Muscle of back (tissue), 13 donors: ENCODE measurements at places on chromosomes 3 and 15. TPM values are rescaled to one million over a fixed set of nuclear protein-coding genes. Genes with fewer than 3 reads are reported as not detected.

The CYP8B1 gene
- polyA plus RNA-seq = 0.04 TPM

The IGSF11 gene
- polyA plus RNA-seq = 4.0 TPM

The GOLGA6D gene
- 0.36 TPM for polyA plus RNA-seq

The DUOX1 gene
- polyA plus RNA-seq = 1.5 TPM

The PPIB gene
- 256 TPM for polyA plus RNA-seq

The ADAMTS9 gene
- polyA plus RNA-seq = 113 TPM

The SLITRK3 gene
- not detected for polyA plus RNA-seq

GRCh38 chr3:174812172-174812862, 46.8 kb upstream of the NAALADL2 start:
- no peak for DNase-seq

- peak; percentile 78 for DNase-seq
These were observed 183.8 kb upstream of the IL12A start for GRCh38 chr3:159804726-159805410.

GRCh38 chr3:104018541-104018940, 1348.2 kb upstream of the ALCAM start:
- no peak for DNase-seq

- DNase-seq = peak; percentile 52
These were observed 54.4 kb downstream of the LRRK1 start for GRCh38 chr15:100973351-100974111.

- DNase-seq = no peak
These were observed 277.9 kb downstream of the RPLP1 start for GRCh38 chr15:69730281-69731080.

DNA sequence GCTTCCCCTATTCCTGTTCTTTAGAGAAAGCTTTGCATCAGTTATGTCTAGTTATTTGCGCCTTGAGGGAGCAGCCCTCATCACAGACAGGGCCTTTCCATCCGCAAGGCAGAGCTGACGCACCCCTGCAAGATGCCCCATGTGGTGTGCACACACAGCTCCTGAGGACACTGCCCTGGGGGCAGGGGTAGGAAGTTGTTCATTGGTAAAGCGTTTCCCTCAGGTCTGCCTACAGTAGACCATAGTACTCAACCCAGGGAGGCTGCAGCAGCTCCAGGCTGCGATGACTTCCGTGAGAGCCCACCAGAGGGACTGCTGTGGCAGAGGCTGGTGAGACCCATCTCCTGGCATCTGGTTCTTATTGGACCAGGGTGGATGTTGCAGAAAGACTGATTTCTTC, 55.1 kb upstream of the PLXNA1 start:
- DNase-seq = no peak

- no peak for DNase-seq
These were observed 69.0 kb downstream of the RBM6 start for GRCh38 chr3:50008931-50009330.

DNA sequence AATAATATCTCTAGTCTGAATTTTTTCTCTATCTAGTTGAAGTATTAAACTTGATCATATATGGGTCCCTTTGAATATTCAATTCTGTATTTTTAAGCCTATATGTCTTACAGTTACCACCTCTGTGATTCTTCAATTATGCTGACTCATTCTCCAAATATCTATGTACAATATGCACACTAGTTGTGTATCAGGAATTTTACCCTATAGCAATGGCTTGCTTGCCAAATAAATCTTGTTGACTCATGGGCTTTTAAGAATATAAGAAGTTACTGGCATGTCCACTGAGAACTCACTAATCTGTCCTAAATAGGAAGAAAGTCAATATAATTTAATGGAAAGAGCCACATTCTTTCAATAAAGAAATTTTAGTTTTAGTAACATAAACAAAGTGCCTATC, 656.3 kb downstream of the RBMS3 start:
- no peak for DNase-seq

DNA sequence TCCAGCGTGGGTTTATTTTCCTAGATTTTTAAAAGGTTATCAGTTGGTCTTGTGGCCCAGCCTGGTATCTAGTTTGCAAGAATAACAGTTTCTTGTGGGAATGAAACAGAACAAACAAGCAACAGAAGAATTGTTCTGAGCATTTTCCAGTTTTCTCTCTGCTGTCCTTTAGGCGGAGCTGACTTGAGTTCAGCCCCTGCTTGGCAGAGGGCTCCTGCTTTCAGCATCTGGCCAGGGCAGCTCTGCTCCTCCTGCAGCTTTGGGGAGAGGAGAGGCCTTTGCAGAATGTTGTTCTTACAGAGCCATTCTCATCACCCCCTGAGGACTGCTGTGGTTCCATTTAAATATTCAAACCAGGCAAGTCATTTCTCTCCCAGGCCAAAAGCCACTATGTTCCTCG, 117.7 kb downstream of the ALDH1A2 start:
- DNase-seq = peak; percentile 81

GRCh38 chr3:198079771-198080520, 119.9 kb downstream of the LMLN start:
- DNase-seq = no peak
